ENCODE measurements at places on chromosomes 6 and 20. TPM values are rescaled to one million over a fixed set of nuclear protein-coding genes. Genes with fewer than 3 reads are reported as not detected.

DNA sequence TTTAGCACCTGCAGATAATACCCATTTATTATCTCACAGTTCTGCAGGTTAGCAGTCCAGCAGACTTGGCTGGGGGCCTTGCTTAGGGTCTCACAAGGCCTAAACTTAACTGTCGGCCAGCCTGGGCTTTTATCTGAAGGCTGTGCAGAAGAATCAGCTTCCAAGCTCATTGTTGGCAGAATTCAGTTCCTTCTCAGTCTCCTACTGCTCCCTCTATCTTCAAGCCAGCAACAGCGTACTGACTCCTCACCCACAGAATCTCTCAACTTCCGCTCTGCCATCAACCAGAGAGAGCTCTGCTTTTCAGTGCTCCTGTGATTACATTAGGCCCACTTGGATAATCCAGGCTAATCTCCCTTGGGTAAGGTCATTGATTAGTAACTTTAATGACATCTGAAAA is 30.2 kb upstream of the NHSL1 start:
- H3K4me1 ChIP-seq, result no peaks in the 10 kb centered on the region
- no peak for DNase-seq
- H3K36me3 ChIP-seq, result no peaks in the 10 kb centered on the region
- no peak overlapping the region for H3K27ac ChIP-seq
- peaks cover 25% of the 10 kb centered on the region for H3K27me3 ChIP-seq

DNA sequence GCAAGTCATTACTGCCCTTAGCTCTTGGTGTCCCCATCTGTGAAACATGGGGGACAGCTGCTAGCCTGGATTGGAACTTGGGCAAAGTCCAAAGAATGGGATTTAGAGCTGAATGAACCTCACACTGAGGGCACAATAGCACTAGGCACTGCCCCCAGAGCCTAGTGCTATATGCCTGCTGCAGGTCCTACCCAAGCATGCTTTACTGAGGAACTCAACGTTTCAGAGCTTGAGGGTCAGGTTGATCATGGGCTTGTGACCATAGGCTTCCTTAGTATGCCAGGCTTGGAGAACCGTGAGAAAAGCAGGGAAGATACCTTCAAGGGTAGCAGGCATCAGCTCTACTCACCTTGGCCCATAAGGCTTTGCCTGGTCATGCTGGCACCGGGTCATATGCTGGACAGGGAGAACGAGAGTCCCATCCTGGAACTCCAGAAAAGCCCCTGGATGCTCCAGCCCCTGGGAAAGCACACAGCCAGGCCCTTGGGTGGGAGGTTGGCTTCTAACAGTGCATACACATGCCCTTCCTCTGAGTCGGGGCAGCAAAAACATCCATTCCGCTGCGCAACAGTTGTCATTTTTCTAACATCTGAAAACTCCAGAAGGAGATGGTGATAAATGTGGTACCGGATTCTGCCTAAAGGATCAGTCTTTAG is 29.7 kb downstream of the EIF2S2 start:
- H3K27ac ChIP-seq, result no peak overlapping the region
- H3K4me3 ChIP-seq, result no peak overlapping the region
- no peak for DNase-seq
- H3K27me3 ChIP-seq, result no peaks in the 10 kb centered on the region
- H3K4me1 ChIP-seq, result peaks cover 30% of the 10 kb centered on the region

GRCh38 chr6:16754274-16754673 is 7.0 kb downstream of the ATXN1 start:
- DNase-seq, result no peak
- no peaks in the 10 kb centered on the region for H3K27me3 ChIP-seq
- no peak overlapping the region for H3K4me3 ChIP-seq
- H3K36me3 ChIP-seq, result peaks cover 24% of the 10 kb centered on the region

DNA sequence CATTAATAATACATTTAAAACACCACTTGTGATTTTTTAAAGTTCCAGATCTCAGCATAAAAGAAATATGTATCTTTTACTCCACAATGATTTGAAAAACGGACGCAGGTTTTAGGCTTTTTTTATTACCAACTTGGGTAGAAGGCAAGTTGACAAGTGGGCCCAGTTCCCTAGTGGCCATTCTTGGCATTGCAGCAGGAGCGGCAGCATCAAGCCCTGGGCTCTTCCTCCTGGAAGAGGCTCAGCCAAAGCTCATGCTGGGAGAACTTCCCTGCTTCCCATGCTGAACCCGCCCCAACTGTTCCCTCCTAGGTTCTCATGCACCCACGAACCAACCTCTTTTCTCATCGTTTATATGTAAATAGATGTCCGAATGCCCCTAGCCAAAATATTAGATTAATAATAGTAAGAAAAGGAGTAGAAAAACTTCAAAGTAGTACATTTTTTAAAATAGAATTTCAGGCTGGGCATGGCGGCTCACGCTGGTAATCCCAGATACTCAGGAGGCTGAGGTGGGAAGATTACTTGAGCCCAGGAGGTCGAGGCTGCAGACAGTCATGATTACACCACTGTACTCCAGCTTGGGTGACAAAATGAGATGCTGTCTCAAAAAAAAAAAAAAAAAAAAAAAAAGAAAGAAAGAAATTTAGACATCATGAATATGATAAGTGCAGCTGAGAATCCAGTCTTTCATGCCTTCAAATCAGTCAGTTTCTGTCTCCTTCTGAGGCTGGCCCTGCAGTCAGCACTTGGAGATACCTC is 18.2 kb upstream of the MYB start:
- peaks cover under 1% of the 10 kb centered on the region for H3K36me3 ChIP-seq
- DNase-seq, result no peak
- H3K4me1 ChIP-seq, result peaks cover 55% of the 10 kb centered on the region
- peak overlapping the region; percentile 95 for H3K27ac ChIP-seq
- H3K4me3 ChIP-seq, result peak overlapping the region; percentile 83

GRCh38 chr20:61841966-61842365 is 223.7 kb downstream of the TAF4 start:
- no peaks in the 10 kb centered on the region for H3K4me1 ChIP-seq
- no peak overlapping the region for H3K27ac ChIP-seq
- no peaks in the 10 kb centered on the region for H3K27me3 ChIP-seq
- no peaks in the 10 kb centered on the region for H3K36me3 ChIP-seq
- no peak for DNase-seq
- no peak overlapping the region for H3K4me3 ChIP-seq

DNA sequence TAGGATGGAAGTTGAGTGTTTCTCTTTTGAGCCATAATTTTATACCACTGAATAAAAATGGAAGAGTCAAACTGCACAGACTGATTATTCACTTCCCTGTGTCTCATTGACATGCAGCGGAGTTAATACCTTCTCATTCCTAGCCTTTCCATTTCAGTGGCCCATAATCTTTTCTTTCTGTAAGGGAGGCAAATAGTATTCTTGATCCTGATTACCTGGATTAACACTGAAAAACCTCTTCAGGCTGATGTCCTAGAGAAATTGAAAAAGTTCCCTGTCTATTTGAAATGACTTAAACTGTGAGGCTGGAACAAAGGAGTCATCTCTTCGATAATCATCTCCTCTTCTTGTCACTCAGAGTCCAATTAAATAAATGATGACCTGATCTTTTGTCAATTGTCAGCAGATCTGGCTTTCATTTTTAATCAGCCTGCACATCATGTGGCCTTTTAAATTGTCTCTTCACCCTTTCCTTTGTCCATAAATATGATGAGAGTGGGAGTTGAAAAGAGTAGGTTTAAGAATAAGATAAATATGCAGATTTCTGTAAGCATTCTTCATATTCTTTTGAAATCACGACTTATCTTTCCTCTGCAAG is 713.0 kb downstream of the EPM2A start:
- no peaks in the 10 kb centered on the region for H3K4me1 ChIP-seq
- H3K27ac ChIP-seq, result no peak overlapping the region
- no peaks in the 10 kb centered on the region for H3K36me3 ChIP-seq
- H3K27me3 ChIP-seq, result peaks cover 16% of the 10 kb centered on the region
- no peak for DNase-seq

- H3K36me3 ChIP-seq, result no peaks in the 10 kb centered on the region
- H3K27me3 ChIP-seq, result peaks cover 7% of the 10 kb centered on the region
- no peak overlapping the region for H3K27ac ChIP-seq
- H3K4me3 ChIP-seq, result no peak overlapping the region
- no peaks in the 10 kb centered on the region for H3K4me1 ChIP-seq
Observed at GRCh38 chr20:58546756-58547622, 31.8 kb upstream of the APCDD1L start.

GRCh38 chr20:15220778-15221565 is 883.6 kb upstream of the FLRT3 start:
- peaks cover 5% of the 10 kb centered on the region for H3K36me3 ChIP-seq
- DNase-seq, result no peak

- no peak overlapping the region for H3K4me3 ChIP-seq
- H3K36me3 ChIP-seq, result no peaks in the 10 kb centered on the region
- peaks cover 7% of the 10 kb centered on the region for H3K4me1 ChIP-seq
- no peak overlapping the region for H3K27ac ChIP-seq
Observed at GRCh38 chr6:155398701-155399061, 57.0 kb downstream of the NOX3 start.

DNA sequence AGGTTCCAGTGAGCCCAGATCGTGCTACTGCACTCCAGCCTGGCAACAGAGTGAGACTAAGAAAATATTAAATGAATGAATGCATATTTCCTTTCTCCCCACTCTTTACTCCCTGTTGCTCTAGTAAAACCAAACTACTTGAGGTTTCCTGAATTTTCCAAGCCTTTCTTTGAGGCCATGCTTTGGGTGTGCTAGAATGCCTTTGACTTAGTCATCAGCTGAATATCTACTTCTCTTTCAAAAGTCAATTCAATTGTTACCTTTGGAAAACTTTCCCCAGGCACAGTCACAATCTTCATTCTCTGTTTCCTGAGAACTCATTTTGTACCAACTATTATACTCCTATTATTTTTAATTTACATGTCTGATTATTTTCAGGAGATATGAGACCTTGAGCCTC is 27.5 kb upstream of the CEP85L start:
- DNase-seq, result no peak
- H3K4me3 ChIP-seq, result no peak overlapping the region
- peaks cover 24% of the 10 kb centered on the region for H3K4me1 ChIP-seq
- no peaks in the 10 kb centered on the region for H3K36me3 ChIP-seq
- H3K27me3 ChIP-seq, result no peaks in the 10 kb centered on the region

DNA sequence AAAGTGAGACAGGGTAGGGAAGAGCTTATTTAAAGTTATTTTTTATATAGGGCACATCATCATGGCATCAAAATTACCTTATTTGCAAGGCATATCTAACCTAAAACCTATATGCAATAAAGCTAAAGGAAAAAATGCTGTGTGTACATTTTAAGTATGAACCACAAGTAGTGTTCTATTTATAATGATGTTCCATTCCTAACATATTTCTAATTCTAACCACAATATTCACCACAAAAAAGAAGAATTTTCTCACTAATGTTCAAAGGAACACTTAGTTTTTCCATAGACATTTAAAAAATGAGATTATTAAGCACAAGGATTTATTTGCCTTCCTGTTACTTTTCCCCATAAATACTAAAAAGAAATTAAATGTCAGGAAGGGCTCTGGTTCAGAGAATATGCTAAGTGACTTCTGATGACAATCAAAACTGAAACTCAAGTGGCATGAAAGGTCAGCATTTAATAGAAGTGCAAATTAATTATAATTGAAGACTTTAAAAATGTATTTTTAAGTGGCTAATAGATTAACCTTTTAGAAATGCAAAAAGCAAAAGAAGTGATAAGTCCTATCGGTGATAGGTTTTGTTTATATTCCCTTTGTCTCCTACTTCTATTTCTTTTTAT is 25.1 kb downstream of the GPR63 start:
- H3K27me3 ChIP-seq, result peaks cover 27% of the 10 kb centered on the region
- no peak overlapping the region for H3K27ac ChIP-seq
- H3K4me3 ChIP-seq, result no peak overlapping the region
- no peaks in the 10 kb centered on the region for H3K4me1 ChIP-seq
- no peak for DNase-seq
- no peaks in the 10 kb centered on the region for H3K36me3 ChIP-seq

SNX21 gene
- total RNA-seq, result 2.2 TPM

RGS17 gene
- 0.45 TPM for total RNA-seq

WFDC5 gene
- total RNA-seq, result not detected
